Stimulated activated naive CD4-positive, alpha-beta T cell treated with Interleukin-2 at 50 U/mL for 16 hours (primary cell): ENCODE measurements at places on chromosomes 12 and 14.
A peak's percentile ranks its signal among the peaks of the same experiment; 100 is the strongest.

DNA sequence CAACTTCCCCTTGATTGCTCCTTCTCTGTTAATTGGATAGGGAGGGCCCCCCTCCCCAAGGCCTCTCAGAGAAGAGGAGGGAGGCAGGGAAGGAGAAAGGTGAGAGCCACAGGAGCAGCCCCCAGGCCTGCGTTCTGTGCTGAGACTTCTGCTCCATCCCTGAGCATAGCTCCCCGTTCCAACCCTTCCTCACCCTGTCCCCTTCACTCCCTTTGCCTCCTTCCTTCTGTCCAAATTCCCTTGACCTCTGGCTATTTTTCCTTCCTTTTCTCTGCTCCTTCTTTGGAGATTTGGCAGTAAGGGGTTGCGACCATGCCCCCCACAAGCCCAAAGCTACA, 788 bp upstream of the ASIC1 start:
- DNase-seq, result no peak

DNA sequence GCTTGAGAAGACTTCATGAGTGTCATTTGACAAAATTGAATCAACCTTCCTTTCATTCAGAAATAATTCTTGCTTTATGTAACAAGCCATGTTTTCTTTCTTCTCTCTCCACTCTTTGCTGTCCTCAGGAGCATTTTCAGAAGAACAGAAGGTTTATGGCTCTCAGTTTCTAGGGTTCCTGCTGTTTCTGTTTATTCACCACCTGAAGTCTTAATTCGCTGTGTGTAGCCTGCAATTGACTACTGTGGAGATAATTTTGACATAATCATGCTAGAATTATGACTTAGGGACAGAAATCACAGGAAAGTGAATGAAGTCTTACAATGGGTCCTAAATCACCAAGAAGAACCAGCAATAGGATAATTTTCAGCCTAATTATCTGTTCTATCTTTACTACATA, 7.2 kb upstream of the PLEKHG7 start:
- DNase-seq, result no peak

GRCh38 chr12:5565933-5566599, 134.2 kb downstream of the NTF3 start:
- no peak for DNase-seq

DNA sequence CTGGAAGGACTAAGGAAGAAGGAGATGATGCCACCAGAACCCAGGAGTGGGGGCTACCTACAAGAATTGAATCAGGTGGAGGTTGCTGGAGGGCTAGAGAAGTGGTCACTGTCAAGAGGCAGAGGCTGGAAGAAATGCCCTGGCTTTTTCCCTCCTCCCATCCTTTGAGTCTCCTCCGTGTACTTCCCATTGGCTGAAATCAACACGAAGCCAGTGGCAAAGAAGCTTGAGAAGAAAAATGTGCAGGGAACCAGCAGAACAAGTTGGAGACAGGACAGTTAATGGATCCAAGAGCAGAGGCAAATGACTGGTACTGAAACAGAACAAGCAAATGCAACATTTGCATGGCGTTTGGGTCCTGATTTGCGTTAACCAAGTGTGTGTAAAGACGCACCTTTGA, 9.1 kb upstream of the FBLN5 start:
- no peak for DNase-seq

DNA sequence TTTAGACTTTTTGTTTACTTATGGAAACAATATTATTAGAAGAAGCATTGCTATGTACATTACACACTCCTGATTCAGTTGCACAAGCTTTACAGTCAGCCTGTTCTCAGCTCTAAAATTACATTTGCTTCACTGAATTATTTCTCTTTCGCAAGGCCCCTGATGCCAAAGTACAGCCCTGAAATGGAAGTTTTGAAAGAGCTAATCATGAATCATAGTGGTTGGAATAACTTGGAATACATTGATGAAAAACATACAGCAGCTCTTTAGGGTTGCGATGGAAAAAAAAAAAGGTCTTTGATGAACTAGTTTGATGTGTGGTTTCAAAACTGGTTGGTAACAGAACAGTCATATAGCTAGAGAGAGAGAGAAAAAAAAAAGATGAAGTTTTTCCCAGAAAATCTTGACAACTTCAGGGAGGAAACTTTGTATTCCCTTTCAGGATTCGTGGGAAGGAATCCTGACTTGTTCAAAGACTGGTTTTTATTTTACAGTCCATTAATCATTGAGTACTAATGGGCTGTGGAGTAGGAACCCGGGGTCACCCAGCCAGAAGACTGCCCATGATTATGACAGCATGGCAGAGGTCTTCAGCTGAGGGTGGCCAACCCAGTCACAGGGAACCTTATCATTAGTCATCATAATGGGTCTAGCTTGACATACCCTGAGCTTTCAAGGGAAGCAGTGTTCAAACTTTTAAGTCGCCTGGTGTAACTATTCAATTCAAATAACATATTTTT, 460.1 kb downstream of the NAV3 start:
- no peak for DNase-seq

DNA sequence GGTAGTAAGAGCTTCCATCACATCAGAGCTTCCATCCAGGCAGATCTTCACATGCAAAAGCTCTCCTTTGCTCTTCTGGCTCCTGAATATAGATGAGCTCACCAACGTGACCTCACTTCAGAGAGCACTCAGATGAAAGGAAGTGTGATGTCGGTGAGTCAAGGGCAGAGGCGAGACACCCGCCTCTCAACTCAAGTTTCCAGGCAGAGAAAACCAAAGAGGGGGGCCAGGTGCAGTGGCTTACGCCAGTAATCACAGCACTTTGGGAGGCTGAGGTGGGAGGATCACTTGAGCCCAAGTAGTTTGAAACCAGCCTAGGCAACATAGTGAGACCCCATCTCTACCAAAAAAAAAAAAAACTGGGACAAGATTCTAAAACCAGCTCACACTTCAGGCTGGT, 126.9 kb downstream of the DUSP6 start:
- peak; percentile 77 for DNase-seq

- DNase-seq, result no peak
Measured at GRCh38 chr12:119682639-119683252, 14.8 kb downstream of the PRKAB1 start.

DNA sequence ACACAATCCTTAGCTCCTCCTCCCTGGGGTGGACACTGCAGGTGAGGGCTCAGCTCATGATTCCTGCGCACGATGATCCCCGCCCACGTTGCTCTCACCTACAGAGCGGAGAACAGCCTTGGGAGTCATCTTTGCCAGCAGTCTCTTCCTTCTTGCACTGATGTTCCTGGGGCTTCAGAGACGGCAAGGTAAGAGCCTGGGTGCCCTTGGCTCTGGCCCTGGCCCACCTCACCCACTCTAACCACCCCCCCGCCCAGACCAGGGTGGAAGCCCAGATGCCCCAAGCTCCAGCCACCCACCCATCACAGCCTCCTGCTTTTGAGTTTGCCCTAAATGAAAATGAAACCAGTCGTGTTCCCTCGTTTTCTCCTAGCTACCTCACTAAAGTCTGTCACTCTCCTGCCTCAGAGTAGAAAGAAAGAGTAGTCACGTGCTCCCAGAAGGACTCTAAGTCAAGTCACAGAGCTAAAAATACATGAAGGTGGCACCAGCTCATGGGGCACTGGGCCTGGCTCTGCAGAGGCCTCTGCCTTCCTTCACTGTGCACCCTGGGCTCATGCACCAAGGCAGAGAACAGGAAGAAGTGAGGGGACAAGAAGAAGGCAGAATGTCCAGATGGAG, 9.0 kb downstream of the TAPBPL start:
- DNase-seq, result peak; percentile 23

DNA sequence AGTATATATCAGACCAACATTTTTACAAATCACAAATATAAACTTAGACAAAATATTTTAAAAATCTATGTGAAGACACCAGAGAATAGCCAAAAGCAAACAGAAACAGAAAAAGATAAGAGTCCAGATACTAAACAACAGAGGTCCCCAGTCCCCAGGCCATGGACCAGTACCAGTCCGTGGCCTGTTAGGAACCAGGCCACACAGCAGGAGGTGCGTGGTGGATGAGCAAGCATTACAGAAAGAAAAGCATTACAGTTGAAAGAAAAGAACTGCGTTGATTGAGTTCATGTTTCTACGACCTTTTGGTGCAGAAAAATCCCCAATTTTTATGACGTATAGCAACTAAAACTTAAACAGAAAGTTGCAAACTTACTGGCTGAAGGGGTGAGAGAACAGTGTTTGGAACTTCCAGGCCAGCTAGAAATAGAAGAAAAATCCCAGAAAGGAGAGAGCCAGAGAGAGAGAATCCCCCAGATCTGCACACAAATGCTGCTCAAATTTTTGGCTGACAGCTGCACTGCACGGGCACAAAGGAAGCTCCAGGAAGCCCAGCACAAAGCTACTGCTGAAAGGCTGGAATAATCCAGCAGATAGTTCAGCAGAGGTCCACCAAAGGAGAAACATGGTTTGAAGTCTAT, 159.6 kb upstream of the C14orf180 start:
- no peak for DNase-seq

- no peak for DNase-seq
Measured at GRCh38 chr14:103140316-103141109, 17.3 kb downstream of the TNFAIP2 start.

- no peak for DNase-seq
Measured at GRCh38 chr12:16901946-16902345, 296.0 kb upstream of the LMO3 start.

GRCh38 chr12:27345376-27345775, 12.7 kb downstream of the BMAL2 start:
- DNase-seq, result no peak

- DNase-seq, result no peak
Measured at GRCh38 chr12:8664228-8664913, 1.7 kb upstream of the MFAP5 start.

- DNase-seq, result no peak
Measured at GRCh38 chr12:101582937-101583336, 11.8 kb upstream of the MYBPC1 start.

GRCh38 chr12:26573225-26573909, 259.6 kb downstream of the ITPR2 start:
- no peak for DNase-seq

DNA sequence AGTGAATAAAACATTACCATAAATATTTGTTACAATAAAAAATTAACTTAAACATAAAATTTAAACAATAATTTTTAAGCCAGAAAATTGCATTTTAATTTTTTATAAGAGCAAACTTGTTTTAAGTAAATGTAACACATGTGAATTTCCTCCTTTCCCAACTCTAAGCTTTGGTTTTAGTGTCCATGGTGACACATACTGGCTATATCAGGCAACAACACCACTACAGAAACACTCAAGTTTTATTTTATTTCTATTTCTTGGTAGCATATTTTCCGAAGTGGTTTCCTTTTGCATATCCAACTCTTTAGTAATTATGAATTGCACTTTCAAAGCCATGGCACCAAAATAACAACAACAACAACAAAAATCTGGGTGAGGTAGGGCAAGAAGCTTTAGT, 2.2 kb downstream of the NELL2 start:
- no peak for DNase-seq
